ENCODE measurements at places on chromosomes 4 and X.

GRCh38 chrX:8939322-8939721 is 94.6 kb downstream of the FAM9B start:
- DNase-seq: no peak

DNA sequence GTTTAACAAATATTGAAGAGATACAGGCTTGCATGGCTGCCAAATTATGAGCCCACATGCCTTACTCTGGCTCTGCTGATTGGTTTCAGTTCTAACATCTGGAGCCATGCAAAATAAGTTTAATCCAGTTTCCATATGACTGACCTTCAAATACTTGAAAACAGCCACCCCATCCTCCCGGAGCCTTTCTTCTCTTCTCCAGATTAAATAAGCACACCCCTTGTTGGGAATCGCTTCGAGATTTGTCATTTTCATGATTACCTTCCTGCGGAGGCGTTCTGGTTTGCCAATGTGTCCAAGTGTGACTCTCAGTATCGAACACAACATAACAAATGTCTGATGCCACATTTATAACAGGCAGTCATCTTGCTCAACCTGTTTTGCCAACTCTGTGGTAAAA is 101.6 kb upstream of the JADE1 start:
- no peak for DNase-seq

GRCh38 chr4:168636040-168636439 is 139.2 kb downstream of the PALLD start:
- no peak for DNase-seq

DNA sequence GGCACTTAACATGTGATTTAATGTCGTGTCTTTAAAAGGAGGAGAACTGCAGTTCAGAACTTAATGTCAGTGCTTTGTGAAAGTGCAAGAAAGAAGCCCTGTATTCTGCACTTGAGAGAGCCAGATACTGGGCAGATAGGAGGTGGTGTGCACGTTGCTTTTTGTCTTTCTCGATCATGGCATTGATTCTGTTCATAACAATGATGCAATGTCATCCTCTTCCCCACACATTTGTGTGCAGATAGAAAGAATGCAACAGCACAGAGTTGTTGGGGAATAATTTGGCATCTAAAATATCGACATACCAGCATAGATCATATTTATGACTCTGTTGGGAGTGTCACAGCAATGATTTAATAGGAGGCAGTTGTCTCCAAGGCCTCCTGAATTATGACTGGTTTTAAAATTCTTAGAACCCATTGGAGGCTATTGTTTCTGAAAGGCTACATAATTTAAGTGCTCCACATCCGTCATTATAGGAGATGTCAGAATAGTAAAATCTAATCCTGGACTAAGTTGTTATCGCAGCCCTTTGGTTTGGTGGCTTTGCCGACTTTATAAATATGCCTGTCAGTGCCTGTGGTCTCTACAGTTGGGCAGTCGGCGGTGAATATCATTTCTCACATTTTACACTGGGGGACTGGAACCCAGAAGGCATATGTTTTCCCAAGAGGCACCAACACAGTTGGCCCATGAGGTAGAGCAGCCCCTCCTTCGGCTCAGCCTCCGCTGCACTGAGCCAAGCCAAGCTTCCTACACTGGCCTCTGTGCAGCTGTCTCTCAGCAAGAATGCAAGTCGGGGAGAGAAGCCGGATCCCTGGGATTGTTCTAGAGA is 124.9 kb downstream of the PTTG2 start:
- no peak for DNase-seq
